Left kidney (tissue), 8 donors: ENCODE measurements at places on chromosomes 6 and 20. TPM values are rescaled to one million over a fixed set of nuclear protein-coding genes. Genes with fewer than 3 reads are reported as not detected.

Gene CD40
- 5.0 TPM for polyA plus RNA-seq

Gene FOXC1
- 81.3 TPM for polyA plus RNA-seq

Gene UQCC2
- polyA plus RNA-seq, result 65.1 TPM

Gene C20orf202
- polyA plus RNA-seq, result 0.43 TPM
